ENCODE measurements at places on chromosomes 6 and 20.

DNA sequence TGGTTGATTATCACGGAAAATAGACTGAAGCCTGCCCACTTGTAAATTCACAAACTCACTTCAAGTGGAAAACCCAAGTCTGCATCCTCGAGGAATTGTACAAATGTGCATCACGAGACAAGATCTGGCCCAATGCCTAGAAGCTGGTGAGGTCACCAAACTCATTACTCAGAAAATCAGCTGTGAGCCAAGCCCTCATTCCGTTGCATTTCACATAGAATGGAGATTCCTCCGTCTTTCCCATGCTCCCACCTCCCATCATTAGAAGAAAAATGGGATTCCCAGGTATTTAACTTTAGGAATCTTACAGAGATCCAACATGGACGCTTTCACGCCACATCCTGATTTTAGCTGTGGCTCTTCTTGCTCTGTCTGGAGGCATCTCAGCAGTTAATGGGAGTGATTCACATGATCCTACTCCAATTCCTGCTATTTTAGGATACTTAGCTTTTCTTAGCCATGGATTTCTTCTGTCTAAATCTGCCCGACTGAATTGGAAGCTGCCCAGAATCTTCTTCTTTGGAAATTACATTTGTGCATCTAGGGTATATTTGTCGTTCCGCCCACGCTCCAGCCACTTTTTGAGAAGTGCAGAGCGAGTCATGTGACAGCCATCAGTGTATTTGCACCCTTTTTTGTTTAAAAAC is 68.7 kb upstream of the STMND1 start:
- DNase-seq, result peak; percentile 77

DNA sequence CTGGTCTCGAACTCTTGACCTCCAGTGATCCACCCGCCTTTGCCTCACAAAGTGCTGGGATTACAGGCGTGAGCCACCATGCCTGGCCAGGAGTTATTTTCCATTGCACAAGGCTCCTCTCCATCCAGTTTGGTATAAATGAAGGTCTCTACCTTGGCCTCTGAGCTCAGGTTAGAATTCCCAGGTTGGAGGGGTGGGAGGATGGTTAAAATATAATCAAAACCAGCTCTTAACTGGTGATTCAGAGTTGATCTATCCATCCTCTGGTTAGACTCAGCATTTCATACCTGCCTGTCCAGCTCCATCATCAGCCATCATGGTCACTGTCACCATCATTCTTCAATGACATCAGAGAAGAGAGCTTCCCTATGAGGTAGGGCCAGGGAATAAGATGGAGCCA is 2.6 kb upstream of the SLC22A7 start:
- no peak for DNase-seq

GRCh38 chr20:58950603-58951002 is 30.5 kb upstream of the NELFCD start:
- no peak for DNase-seq

DNA sequence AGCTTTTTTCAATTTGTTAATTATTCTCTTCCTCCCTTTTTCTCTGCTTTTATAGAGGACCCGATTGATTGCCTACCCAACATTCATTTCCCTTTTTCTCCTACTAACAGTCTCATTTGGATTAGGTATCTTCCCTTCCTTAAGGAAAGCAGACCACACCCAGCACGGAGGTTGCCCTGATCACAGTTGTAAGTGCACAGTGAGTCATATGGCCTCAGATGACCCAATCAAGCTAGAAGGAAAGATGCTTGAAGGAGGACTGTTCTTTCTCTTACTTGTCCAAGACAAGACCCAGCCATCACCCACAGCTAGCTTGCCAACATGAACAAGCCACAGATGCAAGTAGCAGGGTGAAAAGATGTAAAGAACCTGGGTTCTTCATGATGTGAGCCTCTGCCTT is 518.6 kb downstream of the PKHD1 start:
- DNase-seq, result no peak

GRCh38 chr6:157952861-157953351 is 28.8 kb upstream of the SYNJ2 start:
- DNase-seq, result no peak

DNA sequence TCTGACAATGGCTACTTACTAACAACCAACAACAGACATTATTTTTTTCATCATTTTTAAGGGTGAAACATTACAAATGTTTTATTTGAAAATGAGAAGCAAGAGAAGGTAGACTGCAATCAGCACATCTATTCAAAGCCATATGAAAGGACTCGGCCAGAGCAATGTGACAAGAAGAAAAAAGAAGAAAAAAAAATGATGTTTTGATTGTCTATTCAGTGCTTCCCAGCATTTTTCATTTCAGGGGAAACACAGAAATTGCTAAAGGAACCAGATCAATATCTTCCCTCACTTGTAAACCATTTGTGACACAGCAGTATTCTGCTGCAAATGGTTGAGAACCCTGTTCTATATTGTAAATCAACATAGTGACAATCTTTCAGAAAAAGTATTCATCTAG is 270.7 kb downstream of the EYS start:
- DNase-seq, result no peak

- peak; percentile 84 for DNase-seq
Observed at GRCh38 chr20:62887152-62887859, 25.7 kb upstream of the TCFL5 start.

GRCh38 chr6:1527073-1527457 is 82.7 kb upstream of the FOXC1 start:
- DNase-seq, result peak; percentile 33

- no peak for DNase-seq
Observed at GRCh38 chr20:13041574-13042457, 33.0 kb downstream of the SPTLC3 start.

GRCh38 chr20:6560978-6561377 is 206.5 kb upstream of the BMP2 start:
- DNase-seq, result no peak

GRCh38 chr6:53109612-53110011 is 39.0 kb downstream of the GCM1 start:
- no peak for DNase-seq

GRCh38 chr20:39075731-39076130 is 113.6 kb downstream of the DHX35 start:
- no peak for DNase-seq

DNA sequence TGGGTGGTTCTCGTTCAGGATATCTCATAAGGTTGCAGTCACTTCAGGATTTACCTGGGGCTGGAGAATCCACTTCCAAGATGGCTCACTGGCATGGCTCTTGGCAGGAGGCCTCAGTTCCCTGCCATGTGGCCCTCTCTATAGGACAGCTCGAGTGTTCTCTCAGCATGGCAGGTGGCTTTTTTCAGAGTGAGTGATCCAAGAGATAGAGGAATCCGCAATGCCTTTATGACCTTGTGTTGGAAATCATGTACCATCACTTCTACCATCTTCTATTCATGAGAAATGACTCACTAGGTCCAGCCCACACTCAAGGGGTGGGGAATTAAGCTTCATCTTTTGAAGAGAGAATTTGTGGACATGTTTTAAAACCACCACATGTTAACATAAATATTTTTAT is 37.8 kb downstream of the PPP1R16B start:
- DNase-seq, result no peak

DNA sequence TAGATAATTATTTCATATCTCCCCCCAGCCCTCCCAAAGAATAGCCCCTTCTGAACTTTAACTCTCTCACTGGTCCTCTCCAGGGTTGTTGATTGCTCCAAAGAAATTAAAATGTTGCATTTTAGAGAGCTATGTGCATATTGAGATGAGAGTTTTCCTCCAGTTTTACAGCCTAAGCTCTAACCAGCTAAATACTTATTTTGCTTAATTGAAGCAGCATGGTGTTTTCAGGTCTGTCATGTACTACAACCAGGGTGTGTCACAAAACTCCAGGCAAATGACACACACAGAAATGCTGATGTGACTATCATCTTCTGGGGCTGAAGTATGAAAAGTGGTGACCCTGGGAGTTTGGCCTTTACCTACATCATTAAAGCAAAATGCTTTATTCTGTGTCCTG is 196.8 kb upstream of the STXBP5 start:
- no peak for DNase-seq

DNA sequence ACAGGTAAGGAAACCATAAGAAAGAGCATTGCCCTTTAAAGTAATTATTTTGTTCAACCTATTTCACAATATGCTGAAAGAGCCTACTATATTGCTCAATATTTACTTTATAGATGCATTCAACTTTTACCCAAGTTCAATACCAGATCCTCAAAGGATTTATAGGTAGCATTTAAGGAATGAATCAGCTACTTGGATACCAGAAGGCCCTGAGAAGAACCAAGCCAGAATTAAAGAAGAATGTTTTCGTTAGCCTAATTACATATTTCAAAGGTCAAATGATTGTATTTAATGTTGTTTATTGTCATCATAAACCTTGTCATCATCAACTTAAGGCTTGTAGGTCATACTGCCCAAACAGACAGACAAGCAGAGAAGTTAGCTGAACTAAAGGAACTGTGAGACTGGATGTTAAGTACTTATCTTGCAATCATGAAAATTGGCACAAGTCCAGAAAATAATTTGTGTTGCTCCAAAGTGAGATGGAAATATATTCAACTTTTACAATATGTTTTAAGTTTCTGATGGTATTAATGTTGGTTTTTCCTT is 636.7 kb downstream of the RFPL4B start:
- DNase-seq, result peak; percentile 45

DNA sequence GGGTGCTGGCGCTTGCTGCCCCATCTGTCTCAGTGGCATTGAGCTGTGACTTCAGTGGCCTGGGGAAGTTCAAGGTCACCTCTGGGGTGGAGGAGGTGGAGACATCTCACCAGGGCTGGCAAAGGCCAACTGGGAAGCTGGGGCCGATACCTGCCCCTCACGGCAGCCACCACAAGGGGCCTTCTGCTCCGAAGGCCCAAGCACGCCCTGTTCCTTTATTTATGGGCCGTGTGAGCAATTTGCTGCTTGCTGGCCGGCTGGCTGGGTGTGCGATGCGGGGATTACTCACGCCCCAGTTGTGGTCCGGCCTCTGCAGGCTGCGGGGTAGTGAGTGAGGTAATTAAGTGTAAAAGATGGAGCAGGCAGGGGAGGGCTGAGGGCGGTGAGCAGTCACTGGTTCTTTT is 13.2 kb upstream of the SCRT2 start:
- no peak for DNase-seq

- DNase-seq, result no peak
Observed at GRCh38 chr6:11035616-11036350, 8.3 kb downstream of the ELOVL2 start.

- no peak for DNase-seq
Observed at GRCh38 chr6:37050045-37050853, 44.8 kb downstream of the FGD2 start.

GRCh38 chr6:162934844-162935243 is 207.1 kb downstream of the PACRG start:
- no peak for DNase-seq

DNA sequence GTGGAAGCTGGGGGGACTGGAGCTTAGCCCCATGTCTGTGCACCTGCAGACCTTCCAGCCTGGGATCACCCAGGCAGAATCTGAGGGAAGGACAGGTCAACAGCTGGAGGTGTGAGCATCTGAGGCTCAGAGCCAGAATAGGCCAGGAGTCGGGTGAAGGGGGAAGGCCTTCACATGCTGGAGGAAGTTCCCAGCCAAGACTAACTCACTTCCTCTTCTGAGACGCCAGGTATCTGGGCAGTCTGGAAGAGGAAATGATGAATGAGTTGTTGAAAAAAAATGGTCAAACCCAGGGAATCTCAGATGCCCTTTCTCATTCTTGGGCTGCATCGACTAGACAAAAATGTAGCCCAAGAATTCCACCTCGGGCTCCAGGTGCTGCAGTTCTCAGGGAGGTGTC is 73.6 kb upstream of the TIAM2 start:
- DNase-seq, result no peak

DNA sequence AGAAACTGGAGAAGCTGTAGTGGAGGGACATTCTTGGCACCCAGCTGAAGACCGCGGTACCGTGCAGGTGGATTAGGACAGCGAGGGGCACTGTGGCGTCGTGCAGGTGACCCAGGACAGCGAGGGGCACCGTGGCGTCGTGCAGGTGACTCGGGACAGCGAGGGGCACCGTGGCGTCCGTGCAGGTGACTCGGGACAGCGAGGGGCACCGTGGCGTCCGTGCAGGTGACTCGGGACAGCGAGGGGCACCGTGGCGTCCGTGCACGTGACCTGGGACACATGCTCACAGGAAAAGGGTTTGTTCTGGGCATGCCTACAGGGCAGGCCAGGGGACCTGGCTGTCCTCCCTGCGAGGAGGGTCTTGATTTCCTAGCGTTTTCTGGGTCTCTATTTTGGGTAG is 29.2 kb upstream of the SMOC2 start:
- DNase-seq, result no peak

GRCh38 chr6:52016915-52017748 is 70.3 kb downstream of the PKHD1 start:
- DNase-seq, result no peak

DNA sequence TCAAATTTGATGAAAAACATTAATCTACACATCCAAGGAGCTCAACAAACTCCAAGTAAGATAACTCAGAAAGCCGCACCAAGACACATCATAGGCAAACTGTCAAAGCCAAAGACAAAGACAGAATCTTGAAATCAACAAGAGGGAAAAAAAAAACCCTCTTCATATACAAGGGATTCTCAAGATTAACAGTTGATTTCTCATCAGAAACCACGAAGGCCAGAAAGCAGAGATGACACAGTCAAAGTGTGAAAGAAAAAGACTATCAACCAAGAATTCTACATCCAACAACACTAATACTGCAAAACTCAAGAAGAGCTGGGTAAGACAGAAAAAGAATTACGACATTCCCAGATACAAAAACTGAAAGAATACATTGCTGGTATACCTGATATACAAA is 73.8 kb downstream of the CDK19 start:
- DNase-seq, result no peak

DNA sequence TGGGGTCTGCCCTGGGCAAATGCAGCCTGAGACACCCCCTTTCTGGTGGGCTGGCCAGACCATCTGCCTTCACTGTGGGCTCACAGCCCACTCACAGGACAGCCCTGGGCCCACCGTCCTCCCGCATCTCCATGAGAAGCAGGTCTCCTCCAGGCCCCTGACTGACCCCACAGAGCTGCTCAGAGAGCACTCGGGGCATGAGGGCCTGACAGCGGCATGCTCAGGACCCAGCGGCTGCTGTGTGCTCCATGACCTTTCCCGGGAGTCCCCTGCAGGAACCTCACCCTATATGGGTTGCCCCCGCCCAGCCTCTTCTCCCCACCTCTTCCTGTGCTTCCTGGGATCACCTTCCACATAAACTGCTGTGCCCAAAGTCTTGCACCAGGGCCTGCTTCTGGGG is 162.4 kb upstream of the CST7 start:
- DNase-seq, result no peak
